SW 1271 (cell line): ENCODE measurements at places on chromosomes 4 and X.

GRCh38 chr4:90121676-90122354 is 5.4 kb upstream of the CCSER1 start:
- DNase-seq: no peak

- DNase-seq: no peak
These were observed 71.5 kb downstream of the ARHGEF9 start for GRCh38 chrX:63713526-63713925.

- no peak for DNase-seq
These were observed 51.9 kb downstream of the EFHC2 start for GRCh38 chrX:44291468-44292092.

DNA sequence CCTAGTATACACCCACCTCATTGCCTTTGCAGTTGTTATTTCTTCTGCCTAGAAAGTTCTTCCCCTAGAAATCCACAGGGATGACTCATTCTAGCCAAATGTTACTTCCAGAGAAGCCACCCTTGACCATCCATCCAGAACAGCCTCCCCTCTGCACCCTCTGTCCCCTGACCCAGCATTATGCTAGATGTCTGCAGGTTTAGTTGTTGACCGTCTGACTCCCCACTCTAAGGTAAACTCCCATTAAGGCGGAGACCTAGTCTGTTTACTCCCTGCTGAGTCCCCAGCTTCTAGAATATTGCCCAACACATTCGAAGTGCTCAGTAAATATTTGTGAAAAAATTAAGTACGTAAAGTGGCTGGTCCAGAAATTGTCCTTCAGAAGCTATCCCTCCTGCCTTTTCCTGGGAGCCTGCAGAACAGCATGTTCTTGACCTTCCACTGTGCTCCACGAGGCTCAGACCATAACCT is 11.0 kb downstream of the SRD5A3 start:
- no peak for DNase-seq

DNA sequence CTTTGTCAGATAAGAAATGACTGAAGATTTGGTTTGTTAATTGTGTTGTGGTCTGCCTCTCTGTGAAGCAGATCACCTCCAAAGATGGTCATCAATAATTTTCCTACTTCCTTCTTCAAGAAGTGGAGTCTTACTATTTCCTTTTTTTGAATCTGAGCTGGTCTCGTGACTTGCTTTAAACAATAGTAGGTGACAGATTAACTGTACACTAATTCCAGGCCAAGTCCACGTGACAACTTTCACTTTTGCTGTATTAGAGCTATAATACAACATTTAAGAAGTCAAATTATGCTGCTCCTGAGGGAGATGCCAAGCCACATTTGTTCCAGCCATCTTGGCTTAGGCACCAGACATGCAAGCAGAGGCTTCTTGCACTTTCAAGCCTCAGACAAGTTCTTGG is 393.8 kb upstream of the GRID2 start:
- DNase-seq: no peak

GRCh38 chr4:86233681-86234080 is 126.2 kb downstream of the MAPK10 start:
- no peak for DNase-seq

DNA sequence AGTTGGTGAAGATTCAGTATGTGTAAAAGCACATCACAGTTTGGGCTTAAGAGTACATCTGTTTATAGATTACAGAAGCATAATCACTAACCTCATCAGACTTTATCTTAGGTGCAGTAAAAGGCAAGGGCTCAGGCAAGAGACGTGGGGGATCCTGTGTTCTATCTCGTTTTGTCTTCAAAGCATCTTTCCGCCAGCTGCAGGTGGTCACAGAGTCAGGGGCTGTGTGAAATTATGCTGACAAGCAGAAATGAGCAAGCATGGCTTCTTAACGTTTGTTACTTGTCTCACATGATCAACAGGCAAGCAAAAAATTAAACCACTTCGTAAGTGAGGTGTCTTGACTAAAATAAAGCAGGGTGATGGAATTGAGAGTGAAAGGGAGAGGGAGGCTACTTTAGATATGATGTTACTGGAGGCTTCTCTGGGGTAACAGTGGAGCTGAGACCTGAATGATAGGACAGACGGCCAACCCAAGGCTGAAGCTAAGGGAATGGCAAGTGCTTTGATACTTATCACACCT is 1.4 kb upstream of the TEC start:
- DNase-seq: no peak
